ENCODE measurements at places on chromosomes 1 and 21.

DNA sequence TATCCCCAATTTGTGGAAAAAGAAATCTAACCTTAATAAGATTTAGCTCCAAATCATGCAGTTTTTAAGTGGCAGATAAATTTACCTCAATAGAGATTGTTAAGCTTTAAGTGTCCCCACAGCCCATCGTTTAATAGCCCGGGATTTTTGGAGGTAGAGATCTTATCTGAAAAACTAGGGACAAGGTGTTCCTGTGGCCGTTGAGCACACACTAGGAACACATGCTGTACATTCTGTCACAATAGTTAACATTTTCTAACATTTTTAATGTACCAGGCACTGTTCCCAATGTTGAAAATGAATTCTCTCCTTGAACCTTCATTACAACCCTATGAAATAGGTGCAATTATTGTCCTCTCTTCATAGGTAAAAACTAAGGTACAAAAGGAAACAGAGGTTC is 85.7 kb upstream of the PLD5 start:
- no peaks in the 10 kb centered on the region for H3K4me1 ChIP-seq
- H3K4me3 ChIP-seq: no peak overlapping the region
- DNase-seq: no peak
- no peaks in the 10 kb centered on the region for H3K27me3 ChIP-seq
- no peak overlapping the region for H3K27ac ChIP-seq

GRCh38 chr1:19205403-19205802 is 4.7 kb downstream of the UBR4 start:
- peaks cover 22% of the 10 kb centered on the region for H3K4me1 ChIP-seq
- H3K36me3 ChIP-seq: peaks cover 58% of the 10 kb centered on the region
- DNase-seq: no peak
- peak overlapping the region; percentile 51 for H3K27ac ChIP-seq

- no peak overlapping the region for H3K27ac ChIP-seq
- H3K4me3 ChIP-seq: no peak overlapping the region
- DNase-seq: no peak
- H3K36me3 ChIP-seq: no peaks in the 10 kb centered on the region
These were observed 10.2 kb downstream of the LY9 start for GRCh38 chr1:160806109-160806665.

GRCh38 chr1:2356401-2356800 is 35.0 kb downstream of the MORN1 start:
- no peak overlapping the region for H3K27ac ChIP-seq
- H3K27me3 ChIP-seq: peaks cover 90% of the 10 kb centered on the region
- no peaks in the 10 kb centered on the region for H3K4me1 ChIP-seq
- H3K4me3 ChIP-seq: no peak overlapping the region
- no peak for DNase-seq

GRCh38 chr21:46486481-46487126 is 27.9 kb downstream of the DIP2A start:
- 0 out of 3 replicates have a peak, but pooled peaks cover 7% of the 10 kb centered on the region for H3K4me1 ChIP-seq
- H3K27ac ChIP-seq: no peak overlapping the region
- no peak for DNase-seq
- no peaks in the 10 kb centered on the region for H3K27me3 ChIP-seq
- peaks cover 38% of the 10 kb centered on the region for H3K36me3 ChIP-seq

DNA sequence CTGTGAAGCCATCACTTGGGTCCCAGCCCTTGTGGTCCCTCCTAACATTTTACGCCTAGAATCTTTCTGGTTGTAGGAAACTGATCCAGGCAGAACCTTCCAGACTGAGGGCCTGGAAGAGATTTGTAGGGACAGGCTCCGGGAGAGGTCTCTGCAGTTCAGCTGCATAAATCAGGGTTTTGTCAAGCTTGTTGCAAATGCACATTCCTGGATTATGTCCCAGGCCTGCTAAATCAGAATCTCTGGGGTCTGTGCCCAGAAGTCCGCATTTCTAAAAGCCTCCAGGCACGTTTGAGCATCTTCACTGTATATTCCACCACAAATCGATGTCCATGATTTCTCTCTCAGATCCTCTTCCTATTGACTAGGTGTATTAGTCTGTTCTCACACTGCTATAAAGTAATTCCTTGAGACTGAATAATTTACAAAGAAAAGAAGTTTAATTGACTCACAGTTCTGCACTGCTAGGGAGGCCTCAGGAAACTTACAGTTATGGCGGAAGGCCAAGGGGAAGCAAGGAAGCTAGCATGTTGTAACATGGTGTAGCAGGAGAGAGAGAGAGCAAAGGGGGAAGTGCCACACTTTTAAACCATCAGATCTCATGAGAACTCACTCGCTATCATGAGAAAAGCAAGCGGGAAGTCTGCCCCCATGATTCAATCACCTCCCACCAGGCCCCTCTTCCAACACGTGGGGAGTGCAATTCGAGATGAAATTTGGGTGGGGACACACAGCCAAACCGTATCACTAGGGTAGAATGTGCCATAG is 1.2 kb upstream of the FHAD1 start:
- DNase-seq: no peak
- no peak overlapping the region for H3K4me3 ChIP-seq
- H3K27me3 ChIP-seq: peaks cover 46% of the 10 kb centered on the region
- H3K36me3 ChIP-seq: no peaks in the 10 kb centered on the region

DNA sequence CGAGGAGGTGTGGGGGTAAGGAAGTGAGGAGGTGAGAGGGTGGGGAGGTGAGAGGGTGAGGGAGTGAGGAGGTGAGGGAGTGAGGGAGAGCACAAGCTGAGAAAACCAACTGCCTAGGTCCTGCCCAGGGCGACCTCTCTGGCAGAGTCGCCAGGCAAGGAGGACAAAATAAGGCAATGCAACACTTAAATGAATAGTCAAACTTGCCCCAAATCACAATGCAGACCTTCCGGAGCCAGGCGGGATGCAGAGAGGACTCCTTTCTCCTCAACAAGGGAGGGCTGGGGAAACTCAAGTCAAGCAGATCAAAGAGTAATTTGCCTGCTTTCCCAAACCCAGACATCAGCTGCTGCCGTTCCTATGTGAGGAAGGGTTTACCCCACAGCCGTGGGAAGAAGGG is 86.0 kb downstream of the CCDC185 start:
- H3K27ac ChIP-seq: no peak overlapping the region
- peaks cover 22% of the 10 kb centered on the region for H3K27me3 ChIP-seq
- no peak for DNase-seq
- no peaks in the 10 kb centered on the region for H3K4me1 ChIP-seq
- no peak overlapping the region for H3K4me3 ChIP-seq

GRCh38 chr1:18190598-18190997 is 83.0 kb downstream of the IGSF21 start:
- H3K4me3 ChIP-seq: no peak overlapping the region
- no peaks in the 10 kb centered on the region for H3K36me3 ChIP-seq
- H3K27me3 ChIP-seq: peaks cover 2% of the 10 kb centered on the region
- peaks cover 3% of the 10 kb centered on the region for H3K4me1 ChIP-seq
- DNase-seq: no peak

- H3K4me3 ChIP-seq: no peak overlapping the region
- no peaks in the 10 kb centered on the region for H3K36me3 ChIP-seq
- no peak for DNase-seq
- no peaks in the 10 kb centered on the region for H3K4me1 ChIP-seq
These were observed 218.7 kb downstream of the DAB1 start for GRCh38 chr1:57204942-57205787.

DNA sequence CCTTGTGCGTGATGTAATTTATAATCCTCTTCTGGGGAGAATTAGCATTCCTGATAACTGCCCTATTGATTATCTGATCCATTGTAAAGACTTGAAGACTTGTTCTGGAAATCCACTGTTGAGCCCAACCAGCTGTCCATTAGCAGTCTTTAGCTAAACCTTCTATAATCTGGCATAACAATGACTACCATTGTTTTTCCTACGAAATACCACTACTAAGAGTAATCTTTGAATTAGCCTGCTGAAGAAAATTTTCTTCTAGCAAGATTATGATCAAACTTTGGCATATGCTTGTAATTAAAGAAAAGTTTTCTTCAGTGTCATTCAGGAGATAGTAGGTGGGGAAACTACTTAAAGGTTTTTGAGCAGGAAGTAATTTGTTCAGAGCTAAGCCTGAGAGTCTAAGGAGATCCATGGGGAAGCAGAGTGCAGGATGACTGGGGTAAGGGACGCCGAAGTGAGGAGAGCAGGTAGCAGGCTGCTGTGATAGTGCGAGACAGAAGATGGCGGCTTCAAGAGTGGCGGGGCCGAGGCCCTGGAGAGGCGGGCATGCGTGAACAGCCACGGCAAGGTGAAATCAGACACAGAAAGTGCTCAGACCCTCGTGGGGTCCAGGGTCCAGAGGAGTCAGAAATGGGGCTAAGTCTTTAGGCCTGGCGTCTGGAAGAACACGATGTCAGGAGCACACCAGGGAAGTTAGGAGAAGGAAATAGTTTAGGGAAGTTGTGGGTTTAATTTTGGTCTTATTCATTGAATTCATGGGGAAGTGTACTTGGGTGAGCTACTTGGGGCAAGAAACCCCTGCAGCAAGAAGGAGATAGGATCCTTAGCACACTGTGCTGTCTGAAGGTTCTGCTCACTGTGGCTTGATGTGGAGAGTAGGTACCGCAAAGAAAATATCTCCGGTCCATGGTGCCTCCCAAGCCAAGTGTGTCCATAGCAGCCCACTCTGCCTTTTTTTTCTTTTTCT is 112.6 kb upstream of the ADAR start:
- no peak for DNase-seq
- H3K27ac ChIP-seq: no peak overlapping the region
- H3K4me3 ChIP-seq: no peak overlapping the region
- 0 out of 3 replicates have a peak, but pooled peaks cover 2% of the 10 kb centered on the region for H3K4me1 ChIP-seq

- DNase-seq: peak; percentile 46
- H3K36me3 ChIP-seq: no peaks in the 10 kb centered on the region
- peak overlapping the region; percentile 48 for H3K4me3 ChIP-seq
- H3K27ac ChIP-seq: no peak overlapping the region
These were observed 4.1 kb downstream of the RNF223 start for GRCh38 chr1:1069711-1070676.

DNA sequence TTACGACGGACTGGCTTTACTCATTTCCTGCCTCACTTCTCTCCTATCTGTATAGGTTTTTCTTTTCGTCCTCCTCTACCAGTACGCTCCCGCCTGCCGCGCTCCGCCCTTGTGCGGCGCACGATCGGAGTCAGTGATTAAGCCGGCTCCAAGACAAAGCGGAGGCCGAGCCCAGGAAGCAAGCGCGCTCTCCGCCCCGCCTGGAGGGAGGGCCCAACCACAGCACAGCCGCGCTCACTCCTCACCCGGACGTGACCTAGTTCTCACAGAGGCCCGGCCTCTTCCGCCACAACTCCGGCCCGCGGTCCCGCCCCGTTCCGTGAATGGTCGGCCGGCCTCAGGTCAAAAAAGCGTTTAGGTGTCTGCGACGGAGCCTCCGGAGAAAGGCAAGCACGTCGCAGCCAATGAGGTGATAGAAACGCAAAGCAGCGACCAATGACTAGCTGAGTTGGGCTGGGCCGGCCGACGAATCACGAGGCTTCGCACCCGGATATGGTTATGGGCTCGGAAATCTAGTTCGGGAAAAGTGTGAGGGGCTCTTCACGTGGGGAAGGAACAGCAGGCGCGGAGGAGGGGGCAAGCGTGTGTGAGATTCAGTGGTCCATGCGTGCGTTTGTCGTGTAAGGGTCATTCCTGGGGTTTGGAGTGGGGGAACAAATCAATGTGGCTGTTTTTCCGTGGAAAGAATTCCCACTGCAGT is at the start of gene METTL13:
TSS of gene METTL13 (plus strand) at position 485 of the 700 bp plus-strand sequence. CDS start 308 bp downstream, outside the sequence.
- no peaks in the 10 kb centered on the region for H3K27me3 ChIP-seq
- H3K4me3 ChIP-seq: peak within 1 kb of the TSS; percentile 76
- DNase-seq: peak; percentile 97
- H3K27ac ChIP-seq: peak within 1 kb of the TSS; percentile 97
- H3K36me3 ChIP-seq: peaks cover 39% of the 10 kb centered on the region

- no peaks in the 10 kb centered on the region for H3K36me3 ChIP-seq
- no peak overlapping the region for H3K4me3 ChIP-seq
- no peaks in the 10 kb centered on the region for H3K27me3 ChIP-seq
- H3K4me1 ChIP-seq: no peaks in the 10 kb centered on the region
These were observed 174.7 kb upstream of the PKN2 start for GRCh38 chr1:88509379-88509778.

Measured in K562 (cell line).